ENCODE measurements at places on chromosomes 13 and 19.

- peak; percentile 79 for DNase-seq
Measured at GRCh38 chr13:51534041-51534817, 50.0 kb upstream of the WDFY2 start.

DNA sequence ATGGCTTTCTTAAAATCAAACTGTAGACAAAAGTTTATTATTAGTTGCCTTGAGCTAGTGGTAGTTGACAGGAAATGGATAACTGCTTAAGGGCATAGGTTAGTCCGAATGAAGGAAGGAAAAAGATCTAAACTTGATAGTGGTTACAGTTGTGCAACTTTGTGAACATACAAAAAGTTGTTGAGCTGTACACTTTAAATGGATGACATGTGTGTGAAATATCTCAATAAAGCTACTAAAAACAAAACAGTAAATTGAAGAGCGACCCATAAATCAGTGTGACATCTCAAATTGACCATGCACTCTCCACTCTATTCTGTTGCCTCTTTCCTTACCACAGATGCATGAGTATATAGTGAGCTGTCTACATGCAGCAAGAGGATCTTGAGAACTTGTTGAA is 1757.8 kb downstream of the PCDH9 start:
- DNase-seq: no peak

DNA sequence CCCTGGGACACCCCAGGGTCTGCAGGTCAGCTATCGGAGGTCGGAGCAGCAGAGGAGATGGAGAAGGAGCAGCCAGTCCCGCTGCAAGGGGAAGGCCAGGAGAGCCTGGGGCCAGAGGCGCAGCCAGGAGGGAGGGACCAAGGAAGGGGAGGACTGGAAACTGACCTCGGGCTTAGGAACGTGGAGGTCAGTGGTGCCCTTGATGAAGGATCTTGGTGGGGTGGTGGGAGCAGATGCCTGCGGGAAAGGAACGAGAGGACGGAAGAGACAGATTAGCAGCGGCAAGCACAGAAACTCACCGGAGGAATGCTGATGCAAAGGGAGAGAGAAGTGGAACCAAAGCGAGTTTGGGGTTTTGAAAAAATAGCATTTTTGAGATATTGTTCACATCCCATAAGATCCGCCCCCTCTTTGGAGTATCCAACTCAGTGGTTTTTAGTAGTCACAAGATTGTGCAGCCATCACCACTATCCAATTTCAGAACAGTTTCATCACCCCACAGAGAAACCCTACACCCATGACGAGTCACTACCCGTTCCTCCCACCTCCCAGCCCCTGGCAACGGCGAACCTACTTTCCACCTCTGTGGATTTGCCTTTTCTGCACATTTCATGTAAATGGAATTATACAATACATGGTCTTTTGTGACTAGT is 22.1 kb downstream of the PLEKHF1 start:
- peak; percentile 30 for DNase-seq

- no peak for DNase-seq
Measured at GRCh38 chr13:37382146-37382545, 216.4 kb downstream of the POSTN start.

GRCh38 chr19:29714953-29715700 is at the start of gene C19orf12:
Gene C19orf12, minus strand, starts transcription at chr19:29715261. Its CDS starts 6,848 bp downstream, at chr19:29708413.
- DNase-seq: peak; percentile 75

GRCh38 chr13:59047546-59047945 is 1116.2 kb downstream of the DIAPH3 start:
- no peak for DNase-seq

DNA sequence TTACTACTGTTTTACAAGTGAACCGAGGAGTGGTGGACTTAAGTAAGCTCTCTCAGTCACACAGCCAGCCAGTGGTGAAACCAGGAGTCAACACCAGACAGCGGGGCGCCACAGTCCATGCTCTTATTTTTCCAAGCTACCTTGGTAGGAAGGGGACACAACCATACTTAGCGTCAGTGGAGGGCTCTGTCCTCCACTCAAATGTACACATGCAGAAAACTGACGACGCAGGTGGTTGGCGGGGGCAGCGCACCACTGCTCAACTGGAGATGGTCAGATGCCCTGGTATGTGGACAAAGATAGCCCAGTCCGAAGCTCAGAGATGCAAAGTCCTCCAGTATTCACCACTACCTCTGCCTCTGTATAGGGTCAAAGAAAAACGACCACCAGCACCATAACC is 1.1 kb downstream of the ZNF667 start:
- DNase-seq: no peak

- no peak for DNase-seq
Measured at GRCh38 chr19:31616031-31616430, 266.8 kb upstream of the TSHZ3 start.

DNA sequence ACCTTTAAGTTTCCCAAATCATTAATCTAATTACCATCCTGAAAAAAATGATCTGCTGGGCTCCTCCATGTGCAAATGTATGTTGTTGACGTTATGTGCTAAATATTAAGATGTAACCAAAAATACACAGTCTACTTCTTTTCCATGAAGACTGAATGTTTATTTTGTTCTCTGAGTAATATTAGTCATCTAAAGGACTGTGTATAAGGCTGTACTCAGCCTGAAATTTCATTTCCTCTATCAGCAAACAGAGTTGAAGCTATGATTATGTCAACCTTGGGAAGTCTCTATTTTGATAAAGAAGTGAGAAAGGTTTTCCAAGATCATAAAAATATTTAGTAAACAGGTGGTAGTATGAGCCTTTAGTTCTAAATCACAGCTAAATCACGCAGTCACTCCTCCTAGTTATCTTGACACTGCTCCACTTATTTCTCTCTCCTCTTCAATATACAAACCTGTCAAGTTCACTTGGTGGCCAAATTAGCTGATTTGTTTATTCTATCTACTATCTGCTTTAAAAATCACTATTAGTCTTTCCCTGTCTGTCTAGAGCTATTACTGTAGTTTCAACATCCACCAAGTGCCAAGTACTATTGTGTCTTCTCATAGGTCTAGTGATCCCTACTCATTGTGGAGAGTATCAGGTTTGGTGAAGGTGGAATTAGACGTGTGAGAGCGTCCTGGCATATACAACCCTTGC is 211.7 kb upstream of the STARD13 start:
- DNase-seq: no peak

DNA sequence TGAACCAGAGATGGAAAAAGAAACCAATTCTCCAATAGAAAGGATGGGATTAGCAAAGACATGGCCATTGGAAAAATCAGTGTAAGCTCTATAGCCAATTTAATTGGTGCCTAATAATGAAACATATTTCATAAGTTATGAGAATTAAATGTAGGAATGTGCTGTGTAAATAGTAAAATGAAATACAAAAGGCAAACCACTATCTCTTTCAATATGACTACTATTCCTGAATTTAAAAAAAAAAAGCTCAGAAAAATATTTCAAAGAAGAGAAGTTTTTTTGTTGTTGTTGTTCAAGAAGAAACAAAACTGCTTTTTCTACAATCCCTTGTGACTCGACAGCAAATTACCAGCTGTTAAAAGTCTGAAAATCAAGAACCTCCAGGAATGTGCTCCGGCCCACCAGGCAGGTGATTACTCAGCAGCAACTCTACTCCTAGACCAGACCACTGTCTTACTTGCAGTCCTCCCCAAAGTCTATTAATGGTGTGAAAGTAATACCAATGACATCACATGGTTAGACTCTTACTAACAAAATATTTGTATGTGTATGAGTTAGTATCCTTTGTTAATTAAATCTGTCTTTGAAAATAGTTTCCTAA is 362.4 kb downstream of the KCTD12 start:
- no peak for DNase-seq

DNA sequence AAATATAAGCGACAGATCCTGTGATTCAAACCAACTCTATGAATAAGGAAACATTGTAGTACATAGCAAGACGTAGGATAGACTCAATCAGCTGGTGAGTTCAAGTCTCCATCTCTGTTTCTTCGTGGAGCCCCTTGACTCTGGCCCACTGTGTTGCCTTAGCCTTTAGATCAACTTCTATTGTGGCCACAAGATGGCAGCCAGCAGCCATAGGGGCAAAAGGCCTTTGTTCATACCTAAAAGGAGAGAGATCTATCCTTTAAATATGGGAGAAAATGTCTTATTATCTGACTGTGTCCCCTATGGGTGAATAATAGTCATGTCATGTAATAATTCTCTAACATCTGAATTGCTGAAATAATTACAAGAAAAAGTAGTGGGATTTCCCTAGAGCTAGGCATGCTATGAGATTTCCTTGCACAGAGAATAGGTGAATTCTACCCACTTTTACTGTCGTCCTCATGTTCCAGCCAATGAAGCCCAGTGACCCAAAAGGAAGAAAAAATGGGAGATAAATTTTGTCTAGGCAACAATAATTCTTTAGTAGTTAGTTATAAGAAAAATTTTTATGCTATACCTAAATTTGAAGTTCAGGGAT is 129.4 kb downstream of the PCDH20 start:
- DNase-seq: no peak

- DNase-seq: no peak
Measured at GRCh38 chr19:15315101-15315500, 17.2 kb downstream of the BRD4 start.

GRCh38 chr13:60000976-60001375 is 162.8 kb downstream of the DIAPH3 start:
- no peak for DNase-seq

DNA sequence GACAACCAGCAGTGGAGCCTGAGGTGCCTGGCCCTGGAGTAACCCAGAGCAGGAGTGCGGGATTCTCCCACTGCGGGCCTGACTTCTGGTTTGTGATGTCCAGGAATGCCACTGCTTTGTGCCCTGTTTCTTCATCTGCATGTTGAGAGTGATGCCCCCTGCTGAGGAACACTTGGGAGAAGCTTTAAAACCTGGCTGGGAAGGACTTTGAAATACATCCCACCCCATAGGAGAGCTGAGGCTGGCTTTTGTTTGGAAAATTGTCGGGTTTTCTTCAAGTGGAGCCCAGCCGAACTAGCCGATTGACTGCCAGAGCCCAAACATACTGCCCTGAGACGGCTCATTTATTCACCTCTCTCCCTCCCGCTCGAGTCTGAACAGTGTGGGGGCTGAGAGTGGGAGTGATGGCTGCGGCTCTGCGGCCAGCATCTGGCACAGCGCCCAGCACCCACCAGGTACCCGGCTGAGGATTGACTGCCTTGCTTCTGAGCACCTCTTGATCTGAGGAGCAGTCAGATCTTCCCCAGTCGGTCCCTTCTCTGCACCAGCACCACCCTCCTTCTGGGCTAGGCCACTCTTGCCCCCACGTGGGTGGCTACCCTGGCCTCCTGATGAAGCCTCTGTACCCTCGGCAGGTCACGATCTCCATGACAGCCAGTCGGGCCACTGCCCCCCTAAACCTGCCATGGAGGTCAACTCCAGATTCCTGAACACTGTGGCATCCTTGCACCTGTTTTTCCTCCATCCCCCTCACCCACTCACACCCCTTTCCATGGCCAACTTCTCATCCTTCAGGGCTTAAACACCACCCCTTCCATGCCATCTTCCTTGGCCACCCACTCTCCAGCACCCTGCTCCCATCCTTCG is 148.9 kb downstream of the SIPA1L3 start:
- no peak for DNase-seq

DNA sequence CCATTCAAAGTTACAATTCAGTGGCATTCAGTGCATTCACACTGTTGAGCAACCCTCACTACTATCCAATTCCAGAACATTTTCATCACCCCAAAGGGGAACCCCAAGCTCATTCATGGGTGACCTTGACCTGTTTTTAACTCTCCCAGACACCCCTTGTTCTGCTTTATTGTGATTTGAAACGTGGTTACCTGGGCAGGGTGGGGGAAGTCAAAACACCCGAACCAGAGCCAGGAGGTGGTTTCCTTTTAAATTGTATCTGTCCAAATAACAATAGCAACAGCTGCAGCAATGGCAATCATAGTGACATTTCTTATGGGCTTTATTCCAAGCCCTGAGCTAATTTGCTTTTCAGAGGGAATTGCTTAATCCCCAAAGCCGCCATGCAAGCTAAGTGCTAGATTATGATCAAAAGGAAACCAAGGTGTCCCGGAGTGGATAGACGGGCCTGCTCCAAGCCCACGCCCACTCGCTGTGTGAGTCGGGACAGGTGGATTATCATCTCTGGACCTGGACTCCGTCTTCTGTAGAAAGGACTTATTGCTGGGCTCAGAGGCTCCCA is 6.1 kb downstream of the PTGIR start:
- no peak for DNase-seq

GRCh38 chr13:29379281-29379680 is 216.2 kb downstream of the SLC7A1 start:
- DNase-seq: no peak

DNA sequence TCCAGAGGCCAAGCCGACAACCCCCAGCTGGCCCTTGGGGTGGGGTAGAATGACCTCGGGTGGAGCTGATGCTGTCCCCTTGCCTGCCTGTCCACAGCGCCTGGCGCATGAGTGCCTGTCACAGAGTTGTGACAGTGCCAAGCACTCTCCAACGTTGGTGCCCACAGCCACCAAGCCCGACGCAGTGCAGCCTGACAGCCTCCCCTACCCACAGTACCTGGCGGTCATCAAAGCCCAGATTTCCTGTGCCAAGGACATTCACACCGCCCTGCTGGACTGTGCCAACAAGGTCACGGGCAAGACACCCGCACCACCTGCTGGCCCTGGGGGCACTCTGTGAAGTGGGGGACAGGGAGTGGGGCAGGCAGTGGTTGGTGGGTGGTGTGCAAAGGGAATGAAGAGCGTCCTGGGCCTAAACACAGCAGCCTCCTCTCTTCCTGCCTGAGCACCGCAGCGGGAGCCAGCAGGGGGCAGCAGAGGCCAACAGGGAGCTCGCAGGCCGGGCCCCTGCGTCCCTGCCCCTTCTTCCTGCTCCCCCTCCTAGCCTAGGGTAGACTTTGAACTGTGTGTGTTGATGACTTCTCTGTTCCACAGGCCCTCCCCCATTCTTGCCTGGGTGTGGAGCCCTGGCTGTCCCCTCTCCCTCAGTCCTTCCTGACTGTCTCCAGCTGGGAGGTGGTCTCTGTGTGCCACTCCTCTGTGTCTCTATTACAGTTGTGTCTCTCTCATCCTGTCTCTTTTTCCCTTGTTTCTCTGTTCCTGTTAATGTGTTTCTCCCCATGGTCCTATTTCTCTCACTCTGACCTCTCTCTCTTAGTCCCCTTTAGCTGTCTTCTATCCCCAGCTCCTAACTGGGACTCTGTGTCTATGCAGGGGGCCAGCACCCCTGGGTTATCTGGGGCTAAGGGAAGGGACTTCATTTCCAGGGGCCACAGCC is 6.5 kb downstream of the MED29 start:
- peak; percentile 95 for DNase-seq
